ENCODE measurements at places on chromosomes 6 and 20.

DNA sequence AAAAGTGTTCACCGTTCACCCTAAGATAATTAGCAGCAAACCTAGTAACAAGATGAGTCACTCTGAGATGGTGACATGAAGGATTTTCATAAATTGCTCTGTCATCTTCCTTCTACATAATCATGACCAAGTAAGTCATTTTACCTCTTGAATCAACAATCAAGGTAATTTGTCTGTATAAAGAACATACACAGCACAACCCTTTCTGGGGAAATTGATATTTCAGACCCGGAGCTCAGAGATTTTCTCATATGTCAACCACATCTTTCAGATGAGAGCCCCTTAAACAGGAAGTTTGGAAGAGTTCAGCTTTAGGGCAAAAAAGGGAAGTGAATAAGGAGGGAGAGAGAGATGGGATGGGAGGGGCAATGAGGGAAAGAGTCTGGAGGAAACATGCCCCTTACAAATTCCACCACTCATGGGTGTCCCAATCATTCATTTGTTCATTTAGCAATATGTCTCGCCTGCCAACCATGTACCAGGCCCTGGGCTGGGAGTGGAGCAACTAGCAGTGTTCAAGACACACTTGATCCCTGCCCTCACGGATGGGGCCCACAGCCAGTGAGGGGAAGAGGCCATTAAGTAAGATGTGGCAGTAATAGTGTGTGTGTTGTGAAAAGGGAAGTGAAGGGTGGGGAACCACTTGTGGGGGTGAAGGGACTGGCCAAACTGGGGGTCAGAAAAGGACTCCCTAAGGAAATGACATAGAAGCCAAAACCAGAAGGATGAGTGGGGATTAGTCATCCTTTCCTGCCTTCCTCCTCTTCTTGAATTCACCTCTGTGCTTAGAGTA is 190.9 kb downstream of the MAFB start:
- ATAC-seq = no peak

- no peak for ATAC-seq
Observed at GRCh38 chr20:33727806-33728205, 4.0 kb upstream of the ZNF341 start.

DNA sequence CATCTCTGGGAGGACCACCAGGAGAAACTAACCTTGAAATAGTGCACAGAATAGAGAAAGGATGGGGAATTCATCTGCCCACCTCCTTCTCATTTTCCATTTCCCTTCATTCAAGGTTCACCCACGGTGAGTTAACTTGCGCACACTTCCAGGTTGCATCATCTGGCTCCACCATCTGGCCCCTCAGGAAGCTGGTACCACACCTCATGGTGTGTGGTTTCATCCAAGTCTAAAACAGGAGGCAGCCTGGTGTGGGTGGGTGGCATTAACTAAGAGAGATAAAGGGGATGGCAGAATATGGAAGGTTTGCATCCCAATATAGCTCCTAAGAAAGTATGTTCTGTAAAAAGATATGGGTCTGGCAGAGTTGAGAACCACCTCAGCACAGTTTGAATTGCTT is 3.8 kb downstream of the ZNF334 start:
- ATAC-seq = no peak

- ATAC-seq = no peak
Observed at GRCh38 chr6:82971877-82972460, 93.7 kb downstream of the UBE3D start.

DNA sequence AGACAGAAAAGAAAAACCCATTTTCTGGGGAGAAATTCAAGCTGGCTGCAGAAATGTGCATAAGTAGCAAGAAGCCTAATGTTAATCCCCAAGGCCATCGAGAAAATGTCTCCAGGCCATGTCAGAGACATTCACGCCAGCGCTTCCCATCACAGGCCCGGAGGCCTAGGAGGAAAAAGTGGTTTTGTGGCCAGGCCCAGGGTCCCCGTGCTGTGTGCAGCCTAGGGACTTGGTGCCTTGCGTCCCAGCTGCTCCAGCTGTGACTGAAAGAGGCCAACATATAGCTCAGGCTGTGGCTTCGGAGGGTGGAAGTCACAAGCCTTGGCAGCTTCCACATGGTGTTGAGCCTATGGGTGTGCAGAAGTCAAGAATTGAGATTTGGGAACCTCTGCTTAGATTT is 10.9 kb downstream of the IFNGR1 start:
- ATAC-seq = no peak

GRCh38 chr6:115360602-115361325 is 699.9 kb downstream of the FRK start:
- ATAC-seq = no peak

DNA sequence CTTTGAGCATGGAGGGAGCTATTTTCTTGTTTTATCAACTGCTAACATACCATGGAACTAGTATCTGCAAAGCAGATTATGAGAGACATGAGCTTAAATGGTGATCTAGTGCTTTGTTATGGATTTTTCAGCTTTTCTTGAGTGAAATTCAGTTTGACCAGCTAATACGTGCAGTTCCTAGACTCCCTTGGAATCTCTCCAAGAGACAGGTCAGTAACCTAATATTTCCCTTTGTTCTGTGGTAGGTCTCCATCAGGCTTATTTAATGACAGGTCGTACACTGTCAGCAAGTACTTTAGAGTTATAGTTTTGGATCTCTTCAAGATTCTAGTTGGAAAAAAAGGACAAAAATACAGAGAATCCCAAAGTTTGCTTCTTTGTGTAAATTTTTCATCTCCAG is 43.9 kb downstream of the HDAC2 start:
- no peak for ATAC-seq

- ATAC-seq = no peak
Observed at GRCh38 chr20:45366631-45367030, 3.7 kb downstream of the SYS1 start.

DNA sequence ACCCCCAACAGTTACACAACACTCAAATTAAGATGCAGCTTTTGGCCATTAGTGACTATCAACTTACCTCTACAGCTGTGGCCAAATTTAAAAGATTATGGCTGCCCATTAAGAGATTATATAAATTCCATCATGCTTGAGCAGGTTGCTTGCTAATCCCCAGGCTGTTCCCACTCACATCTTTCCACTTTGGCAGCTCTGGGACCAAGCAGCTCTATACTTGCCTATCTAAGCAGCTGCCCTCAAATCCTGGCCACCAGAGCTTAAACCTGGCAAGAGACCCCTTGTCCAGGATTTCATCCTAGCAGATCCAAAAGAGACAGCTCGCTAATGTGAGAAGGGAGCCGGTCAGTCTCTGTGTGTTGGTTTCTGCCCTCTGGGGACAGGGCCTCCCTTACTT is 127.9 kb downstream of the SLC23A2 start:
- no peak for ATAC-seq
